Stimulated activated CD4-positive, alpha-beta T cell treated with anti-CD3 and anti-CD28 coated beads, Interleukin-1b, Interleukin-23, amount 100 ng/mL, for 1 hour (primary cell): ENCODE measurements at places on chromosomes 6 and 20.

DNA sequence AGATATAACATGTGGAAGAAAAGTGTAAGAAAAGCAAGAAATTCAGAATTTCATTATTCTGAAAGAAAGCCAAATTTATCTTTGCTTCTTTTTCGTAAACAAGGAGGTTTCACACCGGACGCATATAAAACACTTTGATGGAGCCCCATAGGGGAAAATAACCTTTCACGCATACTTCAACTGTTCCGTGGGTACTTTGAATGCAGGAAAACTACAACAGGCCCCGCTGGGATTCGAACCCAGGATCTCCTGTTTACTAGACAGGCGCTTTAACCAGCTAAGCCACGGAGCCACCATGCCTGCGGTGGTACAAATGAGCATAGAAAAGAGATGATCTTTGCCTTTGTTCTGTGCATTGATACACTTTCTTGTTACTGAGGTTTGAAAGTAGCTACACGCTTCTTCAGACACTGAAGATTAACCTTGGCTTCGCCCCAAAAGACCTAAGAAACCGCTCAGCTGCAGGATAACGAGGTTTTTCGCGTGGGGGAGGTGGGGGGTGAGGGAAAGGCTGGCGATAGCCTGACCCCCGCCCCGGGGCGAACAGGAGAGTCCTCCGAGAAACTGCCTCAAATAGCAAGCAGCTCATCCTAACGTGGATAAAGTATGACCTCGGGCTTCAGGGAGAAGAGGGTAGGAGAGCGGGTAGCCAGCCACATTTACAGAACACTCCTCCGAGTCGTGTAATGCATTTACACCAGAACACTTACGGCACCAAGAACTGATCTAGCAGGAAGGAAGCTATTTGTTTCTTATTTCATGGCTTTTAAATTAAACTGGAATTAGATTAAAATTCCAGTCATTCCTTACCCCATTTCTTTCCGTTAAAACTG lies 5.3 kb upstream of the HMGN4 start:
- peak; percentile 89 for DNase-seq

DNA sequence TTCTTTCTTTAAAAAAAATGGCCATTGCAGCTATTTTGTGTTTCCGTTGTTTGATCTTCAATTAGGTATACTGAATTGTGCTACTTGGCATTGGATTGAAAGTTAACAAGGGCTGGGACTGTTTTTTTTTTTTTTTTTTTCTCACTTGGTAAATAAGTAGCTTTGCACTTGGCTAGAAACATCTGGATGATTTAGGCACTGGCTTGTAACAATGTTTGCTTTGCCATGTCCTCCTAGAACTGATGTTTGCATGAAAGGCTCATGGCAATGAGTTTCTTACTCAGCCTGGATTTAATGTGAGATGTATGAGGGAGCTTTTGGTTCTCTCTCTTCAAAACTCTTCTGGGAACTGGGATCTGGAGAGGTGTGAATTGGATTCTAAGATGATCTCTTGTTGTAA lies 414.1 kb downstream of the CDH26 start:
- no peak for DNase-seq

DNA sequence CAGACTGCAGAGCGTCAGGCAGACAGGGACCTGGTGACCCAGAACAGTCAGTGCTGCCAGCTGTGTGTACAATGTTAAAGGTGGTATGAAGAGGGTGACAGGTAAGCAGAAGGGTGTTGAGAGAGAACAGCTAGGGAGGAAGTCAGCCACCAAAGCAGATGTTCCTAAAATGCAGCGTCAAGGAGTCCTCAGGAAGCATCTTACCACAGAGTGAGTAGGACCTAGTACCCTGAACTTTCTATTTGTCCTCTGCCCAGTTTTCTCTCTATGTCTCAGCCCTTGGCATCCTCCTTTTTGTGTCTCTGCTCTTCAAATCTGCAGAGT lies 14.2 kb downstream of the STMND1 start:
- no peak for DNase-seq

DNA sequence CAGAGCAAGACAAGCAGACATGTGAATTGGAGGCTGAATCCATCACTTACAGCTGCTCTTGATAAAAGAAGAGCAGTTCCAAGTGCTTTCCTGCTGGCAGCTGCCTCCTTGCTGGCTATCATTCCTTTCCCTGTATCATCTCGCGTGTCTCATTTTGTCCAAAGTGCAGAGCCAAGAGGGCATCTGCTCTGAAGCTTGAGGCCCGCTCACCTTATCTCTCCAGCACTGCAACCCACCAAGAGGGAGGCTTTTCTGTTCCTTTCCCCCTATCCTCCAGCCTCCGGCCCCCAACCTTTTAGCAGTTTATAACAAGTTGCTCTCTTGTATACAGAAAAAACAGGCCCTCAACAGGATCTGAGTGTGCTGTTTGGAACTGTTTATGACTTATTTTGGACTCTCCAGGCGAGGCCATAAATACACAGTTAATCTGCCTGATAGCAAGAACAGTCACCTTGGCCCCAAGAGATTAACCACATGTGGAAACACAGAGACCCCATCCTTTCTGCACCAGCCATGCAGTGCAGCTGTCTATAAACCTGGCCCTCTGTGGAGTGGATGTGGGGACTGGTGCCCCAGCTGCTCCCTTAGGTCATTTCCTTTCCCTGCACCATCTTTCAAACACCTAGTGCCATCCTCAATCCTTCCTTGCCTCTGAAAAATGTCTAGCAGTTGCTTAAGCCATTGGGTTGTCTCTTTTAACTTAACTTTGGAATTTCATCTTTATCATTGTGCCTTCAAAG lies 172.5 kb upstream of the FERMT1 start:
- no peak for DNase-seq

DNA sequence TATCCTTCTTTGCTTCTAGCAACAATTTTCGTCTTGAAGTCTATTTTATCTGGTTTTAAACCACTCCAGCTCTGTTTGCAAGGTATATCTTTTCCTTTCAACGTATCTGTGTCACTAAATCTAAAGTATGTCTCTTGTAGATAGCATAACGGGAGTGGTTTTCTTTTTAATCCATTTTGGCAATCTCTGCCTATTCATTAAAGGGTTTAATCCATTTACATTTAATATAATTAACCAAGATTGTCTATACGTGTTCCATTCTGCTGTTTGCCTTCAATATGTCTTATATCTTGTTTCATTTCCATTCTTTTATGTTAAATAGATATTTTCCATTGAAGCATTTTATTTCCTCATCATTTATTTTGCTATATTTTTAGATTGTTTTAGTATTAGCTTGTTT lies 587.9 kb downstream of the C6orf118 start:
- no peak for DNase-seq

DNA sequence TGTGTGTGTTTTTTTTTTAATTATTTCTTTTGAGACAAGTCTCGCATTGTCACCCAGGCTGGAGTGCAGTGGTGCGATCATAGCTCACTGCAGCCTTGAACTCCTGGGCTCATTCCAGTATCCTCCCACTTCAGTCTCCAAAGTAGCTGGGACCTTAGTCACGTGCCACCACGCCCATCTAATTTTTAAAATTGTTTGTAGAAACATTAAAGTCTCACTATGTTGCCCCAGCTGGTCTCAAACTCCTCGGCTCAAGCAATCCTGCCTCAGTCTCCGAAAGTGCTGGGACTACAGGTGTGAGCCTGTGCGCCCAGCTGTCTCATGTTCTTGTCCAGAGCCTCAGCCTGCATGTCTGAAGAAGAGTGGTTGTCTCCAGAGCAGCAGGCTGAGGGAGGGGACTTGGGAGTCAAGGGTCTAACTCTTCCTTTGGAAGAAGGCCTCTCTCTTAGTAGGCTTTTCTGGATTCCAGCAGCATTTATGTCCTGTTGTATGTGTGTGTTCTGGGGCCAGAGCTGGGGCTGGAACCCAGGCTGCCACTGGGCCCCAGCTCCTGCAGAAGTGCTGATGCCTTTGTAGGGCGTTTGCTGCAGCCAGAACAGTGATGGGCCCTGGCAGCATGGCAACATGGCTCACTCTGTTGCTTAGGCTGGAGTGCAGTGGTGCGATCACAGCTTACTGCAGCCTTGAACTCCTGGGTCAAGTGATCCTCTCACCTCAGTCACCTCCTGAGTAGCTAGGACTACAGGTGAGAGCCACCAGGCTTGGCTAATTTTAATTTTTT lies 5.4 kb downstream of the DNMT3B start:
- no peak for DNase-seq

- DNase-seq, result no peak
Observed at GRCh38 chr6:109793021-109793420, 101.9 kb downstream of the FIG4 start.

DNA sequence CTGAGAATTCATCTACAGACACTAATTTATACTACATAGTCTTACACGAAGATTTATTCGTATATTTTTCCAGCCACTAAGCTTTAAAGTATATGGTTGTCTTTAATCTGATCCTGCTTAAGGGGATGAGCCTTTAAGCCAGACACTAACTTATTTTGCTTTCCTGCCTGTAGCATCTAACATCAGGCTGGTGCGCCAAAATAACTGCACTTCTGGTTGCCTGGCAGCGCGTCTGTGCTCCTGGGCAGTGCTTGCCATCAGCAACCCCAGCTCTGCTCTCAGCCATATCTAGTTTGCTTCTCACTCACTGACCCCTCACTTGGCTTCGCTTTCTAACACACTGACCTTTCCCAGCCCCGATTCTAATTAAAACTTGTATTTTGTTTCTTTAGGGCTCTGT lies 21.8 kb downstream of the HMGCLL1 start:
- no peak for DNase-seq

- peak; percentile 53 for DNase-seq
Observed at GRCh38 chr6:42726485-42727086, 4.2 kb upstream of the PRPH2 start.

DNA sequence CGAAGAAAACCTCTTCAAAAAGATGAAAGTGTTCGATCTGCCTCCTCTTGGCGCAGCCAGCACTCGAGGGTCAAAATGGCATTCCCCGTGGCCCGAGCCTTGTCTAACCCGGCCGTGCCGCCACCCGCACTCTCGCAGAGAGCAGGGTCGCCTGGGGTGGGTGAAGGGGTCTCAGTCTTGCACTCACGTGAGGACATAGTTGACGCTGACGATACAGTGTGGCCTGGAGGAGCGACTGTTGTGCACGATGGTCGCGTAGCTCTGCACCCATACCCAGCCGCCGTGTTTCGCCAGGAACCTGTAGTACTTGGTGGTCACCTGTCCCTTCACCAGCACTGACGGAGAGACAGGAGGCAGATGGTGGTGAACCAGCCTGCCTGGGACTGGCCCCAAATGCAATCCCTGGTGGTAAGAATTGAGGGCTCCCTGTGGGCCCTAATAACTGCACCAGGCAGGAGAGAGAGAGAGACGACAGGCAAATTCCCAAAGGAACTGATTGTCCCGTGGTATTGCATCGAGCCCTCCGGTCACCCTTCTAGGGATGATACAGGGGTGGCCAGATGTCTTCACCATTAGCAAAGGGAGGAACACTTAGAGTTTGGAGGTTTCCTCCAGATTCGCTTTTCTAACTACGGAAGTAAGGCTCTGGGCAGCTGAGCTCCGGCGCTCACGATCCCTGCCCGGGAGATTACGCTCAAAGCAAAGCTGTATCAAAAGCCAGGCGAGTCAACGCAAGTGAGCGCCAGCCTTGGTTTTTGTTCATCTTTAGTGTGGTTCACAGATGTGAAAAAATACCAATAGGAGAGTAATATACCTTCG lies 17.4 kb downstream of the SIM1 start:
- DNase-seq, result no peak
